ENCODE measurements at places on chromosomes 16 and 17. TPM values are rescaled to one million over a fixed set of nuclear protein-coding genes. Genes with fewer than 3 reads are reported as not detected.

- no peak for DNase-seq
- H3K36me3 ChIP-seq, result no peaks in the 10 kb centered on the region
- H3K27me3 ChIP-seq, result peaks cover 56% of the 10 kb centered on the region
- no peak overlapping the region for H3K4me3 ChIP-seq
- H3K27ac ChIP-seq, result no peak overlapping the region
- H3K4me1 ChIP-seq, result no peaks in the 10 kb centered on the region
These were observed 46.7 kb downstream of the RTN4RL1 start for GRCh38 chr17:1978396-1978949.

HEATR9 gene
- not detected for total RNA-seq

GRCh38 chr17:75983501-75984181, 4.6 kb downstream of the TEN1 start:
- H3K4me1 ChIP-seq, result peaks cover 5% of the 10 kb centered on the region

C16orf92 gene
- not detected for total RNA-seq

- no peaks in the 10 kb centered on the region for H3K27me3 ChIP-seq
- H3K4me1 ChIP-seq, result no peaks in the 10 kb centered on the region
- H3K4me3 ChIP-seq, result no peak overlapping the region
- H3K36me3 ChIP-seq, result no peaks in the 10 kb centered on the region
- no peak overlapping the region for H3K27ac ChIP-seq
These were observed 20.1 kb upstream of the CYLD start for GRCh38 chr16:50721549-50722404.

HAS3 gene
- total RNA-seq, result 0.28 TPM

GRCh38 chr16:81843243-81843582, 64.1 kb downstream of the PLCG2 start:
- no peak for DNase-seq
- H3K4me1 ChIP-seq, result no peaks in the 10 kb centered on the region
- no peak overlapping the region for H3K27ac ChIP-seq
- H3K4me3 ChIP-seq, result no peak overlapping the region
- no peaks in the 10 kb centered on the region for H3K36me3 ChIP-seq

TUBG1 gene
- 42.5 TPM for total RNA-seq

PLCG2 gene
- 0.28 TPM for total RNA-seq

DNA sequence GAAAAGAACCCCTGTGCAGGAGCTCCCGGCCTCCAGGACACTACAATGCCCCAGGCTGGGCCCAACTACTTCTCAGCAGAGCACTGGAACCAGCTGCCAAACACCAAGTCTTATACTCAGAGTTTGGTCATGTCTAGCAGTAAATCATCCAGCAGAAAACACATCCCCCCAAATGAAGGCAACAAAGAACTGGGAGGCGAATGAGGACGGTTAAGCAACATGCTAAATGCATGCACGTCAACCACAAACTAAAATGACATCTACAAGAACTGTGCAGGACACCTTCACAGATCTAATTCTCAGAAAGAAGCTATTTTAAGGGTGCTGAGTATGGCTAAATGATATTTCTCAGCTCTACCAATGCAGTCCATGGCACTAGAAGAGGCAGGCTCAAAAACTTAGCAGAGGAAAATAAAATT, 7.6 kb upstream of the IRX5 start:
- H3K27ac ChIP-seq, result no peak overlapping the region
- H3K36me3 ChIP-seq, result no peaks in the 10 kb centered on the region
- peaks cover 7% of the 10 kb centered on the region for H3K27me3 ChIP-seq
- H3K4me1 ChIP-seq, result no peaks in the 10 kb centered on the region
- no peak overlapping the region for H3K4me3 ChIP-seq

DNA sequence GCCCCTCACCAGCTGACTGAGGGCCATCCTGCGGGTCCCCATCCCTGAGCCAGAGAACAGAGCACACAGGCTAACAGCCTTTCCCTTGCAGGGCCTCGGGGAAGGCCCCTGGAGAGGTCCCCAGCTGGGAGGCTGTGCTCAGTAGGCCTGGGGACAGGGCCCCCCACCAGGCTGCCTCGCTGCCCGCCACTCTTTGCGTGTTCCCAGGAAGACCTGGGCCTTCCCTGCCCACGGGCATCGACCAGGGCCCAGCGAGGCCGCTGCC, 785 bp downstream of the HID1 start:
- H3K4me3 ChIP-seq, result 0 out of 2 replicates have a peak overlapping the region, but pooled peaks have one; percentile 12
- H3K4me1 ChIP-seq, result 0 out of 2 replicates have a peak, but pooled peaks cover 2% of the 10 kb centered on the region
- peaks cover 47% of the 10 kb centered on the region for H3K27me3 ChIP-seq

GRCh38 chr17:11140043-11140442, 101.0 kb upstream of the SHISA6 start:
- no peaks in the 10 kb centered on the region for H3K27me3 ChIP-seq
- no peak for DNase-seq
- no peaks in the 10 kb centered on the region for H3K36me3 ChIP-seq
- no peak overlapping the region for H3K27ac ChIP-seq

GRCh38 chr17:55601874-55602364, 90.7 kb upstream of the SMIM36 start:
- no peaks in the 10 kb centered on the region for H3K36me3 ChIP-seq
- H3K27me3 ChIP-seq, result peaks cover 3% of the 10 kb centered on the region
- peak; percentile 61 for DNase-seq
- H3K27ac ChIP-seq, result peak overlapping the region; percentile 47
- no peak overlapping the region for H3K4me3 ChIP-seq

GRCh38 chr17:7241783-7242716, at the start of gene GABARAP:
GABARAP (minus strand) TSS chr17:7242449; CDS start chr17:7242330, 119 bp downstream.
- H3K36me3 ChIP-seq, result peaks cover 28% of the 10 kb centered on the region
- H3K27me3 ChIP-seq, result no peaks in the 10 kb centered on the region
- peak within 1 kb of the TSS; percentile 95 for H3K27ac ChIP-seq
- H3K4me3 ChIP-seq, result peak within 1 kb of the TSS; percentile 90
- peak; percentile 90 for DNase-seq

- H3K27ac ChIP-seq, result no peak overlapping the region
- H3K4me1 ChIP-seq, result peaks cover 6% of the 10 kb centered on the region
- no peak for DNase-seq
- H3K4me3 ChIP-seq, result peak overlapping the region; percentile 65
- H3K27me3 ChIP-seq, result peaks cover 24% of the 10 kb centered on the region
These were observed 12.3 kb downstream of the CES4A start for GRCh38 chr16:67000384-67001351.

GRCh38 chr16:89531821-89532526, 23.8 kb downstream of the SPG7 start:
- peaks cover 75% of the 10 kb centered on the region for H3K36me3 ChIP-seq
- no peaks in the 10 kb centered on the region for H3K4me1 ChIP-seq
- no peak overlapping the region for H3K4me3 ChIP-seq
- H3K27ac ChIP-seq, result no peak overlapping the region
- no peaks in the 10 kb centered on the region for H3K27me3 ChIP-seq

GRCh38 chr16:21023509-21024202, 123.1 kb downstream of the LYRM1 start:
- H3K27ac ChIP-seq, result no peak overlapping the region
- no peaks in the 10 kb centered on the region for H3K27me3 ChIP-seq
- no peaks in the 10 kb centered on the region for H3K36me3 ChIP-seq

GRCh38 chr17:36151891-36152638, 24.4 kb downstream of the TBC1D3B start:
- no peak for DNase-seq
- no peaks in the 10 kb centered on the region for H3K27me3 ChIP-seq
- no peaks in the 10 kb centered on the region for H3K36me3 ChIP-seq
- H3K4me3 ChIP-seq, result no peak overlapping the region
- no peaks in the 10 kb centered on the region for H3K4me1 ChIP-seq

DNA sequence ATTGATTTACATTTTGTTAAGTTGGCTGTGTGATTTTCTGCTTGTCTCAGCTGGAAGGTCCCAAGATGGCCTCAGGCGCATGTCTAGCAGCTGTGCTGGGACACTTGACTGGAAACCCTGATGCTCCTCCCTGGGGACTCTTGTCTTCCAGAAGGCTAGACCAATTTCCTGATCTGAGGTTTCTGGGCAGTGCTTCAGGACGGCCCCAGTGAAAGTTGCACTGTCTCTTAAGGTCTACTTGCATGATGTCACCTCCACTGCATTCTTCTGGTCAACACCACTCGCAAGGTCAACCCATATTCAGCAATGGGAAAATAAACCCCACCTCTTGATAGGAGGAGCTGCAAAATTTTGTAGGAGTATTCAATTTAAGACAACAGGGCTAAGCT, 116.0 kb downstream of the SALL1 start:
- DNase-seq, result no peak
- no peaks in the 10 kb centered on the region for H3K27me3 ChIP-seq
- no peaks in the 10 kb centered on the region for H3K4me1 ChIP-seq

DNA sequence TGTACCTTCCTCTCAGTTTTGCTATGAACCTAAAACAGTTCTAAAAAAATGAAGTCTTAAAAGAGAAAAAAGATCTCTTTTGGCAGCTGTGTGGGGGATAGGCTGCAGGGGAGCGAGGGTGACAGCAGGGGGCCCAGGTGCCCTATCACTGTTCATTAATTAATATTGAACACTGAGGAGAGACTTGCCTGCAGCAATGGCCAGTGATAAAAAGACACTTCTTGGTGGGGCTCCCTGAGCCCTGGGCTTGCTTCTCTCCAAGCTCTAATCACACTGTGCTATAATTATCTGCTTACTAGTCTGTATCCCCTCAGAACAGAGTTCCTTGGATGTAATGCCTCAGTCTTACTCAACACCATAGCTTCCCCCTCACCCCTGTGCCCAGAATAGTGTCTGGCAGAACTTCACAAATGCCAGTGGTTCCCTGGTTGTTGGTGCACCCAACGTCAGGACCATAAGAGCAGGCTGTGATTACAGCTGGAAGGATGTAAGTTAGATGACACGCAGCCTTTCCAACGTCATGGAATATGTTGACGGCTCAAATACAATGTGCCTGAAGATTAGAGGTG, 52.0 kb upstream of the IRX6 start:
- no peaks in the 10 kb centered on the region for H3K27me3 ChIP-seq
- DNase-seq, result no peak
- no peak overlapping the region for H3K27ac ChIP-seq
- H3K4me3 ChIP-seq, result no peak overlapping the region
- no peaks in the 10 kb centered on the region for H3K4me1 ChIP-seq

GRCh38 chr17:28900986-28901726, 1.7 kb downstream of the DHRS13 start:
- H3K4me1 ChIP-seq, result peaks cover 8% of the 10 kb centered on the region
- no peak overlapping the region for H3K27ac ChIP-seq
- peaks cover 4% of the 10 kb centered on the region for H3K36me3 ChIP-seq
- no peak for DNase-seq

DNA sequence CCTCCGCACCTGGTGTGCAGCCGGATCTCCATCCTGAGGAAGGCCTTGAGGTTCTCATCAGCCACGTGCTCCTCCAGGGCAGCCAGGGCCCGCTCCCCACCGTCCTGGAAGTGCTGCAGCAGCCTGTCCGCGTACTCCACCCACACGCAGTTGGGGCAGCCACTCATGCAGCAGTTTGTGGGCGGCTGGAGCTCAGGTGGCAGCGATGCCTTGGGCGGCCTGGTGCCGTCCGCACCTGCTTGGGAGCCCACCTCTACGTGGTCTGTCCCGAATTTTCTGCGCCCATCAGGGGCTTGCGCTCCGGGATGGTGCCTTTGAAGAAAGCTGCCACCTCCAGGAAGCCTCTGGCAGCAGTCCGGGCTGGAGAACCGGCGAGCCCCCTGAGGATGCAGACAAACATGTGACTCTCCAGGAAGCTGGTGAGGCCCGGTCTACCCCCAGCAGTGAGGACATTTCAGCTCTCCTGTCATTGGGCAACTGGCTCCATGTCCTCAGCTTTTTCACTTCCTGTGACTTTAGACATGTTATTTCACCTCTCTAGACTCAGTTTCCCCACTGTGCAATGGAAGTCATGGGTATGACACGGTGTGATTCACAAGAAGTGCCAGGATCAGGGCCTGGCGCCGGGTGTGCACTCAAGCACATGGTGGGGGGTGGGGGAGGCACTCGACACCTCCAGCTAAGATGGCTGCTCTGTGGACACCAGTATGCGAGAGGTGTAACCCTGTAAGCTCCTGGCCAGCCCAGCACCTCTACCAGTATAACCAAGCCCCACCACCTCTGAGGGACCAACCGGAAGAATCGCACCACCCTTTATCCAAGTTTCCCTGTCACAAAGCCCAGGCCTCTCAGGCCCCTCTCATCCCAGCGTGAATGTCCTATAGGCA, 957 bp downstream of the OXLD1 start:
- H3K27ac ChIP-seq, result peak overlapping the region; percentile 79
- peak; percentile 6 for DNase-seq
- peaks cover 10% of the 10 kb centered on the region for H3K4me1 ChIP-seq
- no peaks in the 10 kb centered on the region for H3K27me3 ChIP-seq

PGP gene
- 5.8 TPM for total RNA-seq

DPEP3 gene
- not detected for total RNA-seq

- H3K27me3 ChIP-seq, result no peaks in the 10 kb centered on the region
- H3K4me3 ChIP-seq, result no peak overlapping the region
- H3K36me3 ChIP-seq, result no peaks in the 10 kb centered on the region
- DNase-seq, result peak; percentile 87
- peaks cover 4% of the 10 kb centered on the region for H3K4me1 ChIP-seq
- H3K27ac ChIP-seq, result no peak overlapping the region
These were observed 265.2 kb downstream of the XYLT1 start for GRCh38 chr16:17205279-17206211.

DNA sequence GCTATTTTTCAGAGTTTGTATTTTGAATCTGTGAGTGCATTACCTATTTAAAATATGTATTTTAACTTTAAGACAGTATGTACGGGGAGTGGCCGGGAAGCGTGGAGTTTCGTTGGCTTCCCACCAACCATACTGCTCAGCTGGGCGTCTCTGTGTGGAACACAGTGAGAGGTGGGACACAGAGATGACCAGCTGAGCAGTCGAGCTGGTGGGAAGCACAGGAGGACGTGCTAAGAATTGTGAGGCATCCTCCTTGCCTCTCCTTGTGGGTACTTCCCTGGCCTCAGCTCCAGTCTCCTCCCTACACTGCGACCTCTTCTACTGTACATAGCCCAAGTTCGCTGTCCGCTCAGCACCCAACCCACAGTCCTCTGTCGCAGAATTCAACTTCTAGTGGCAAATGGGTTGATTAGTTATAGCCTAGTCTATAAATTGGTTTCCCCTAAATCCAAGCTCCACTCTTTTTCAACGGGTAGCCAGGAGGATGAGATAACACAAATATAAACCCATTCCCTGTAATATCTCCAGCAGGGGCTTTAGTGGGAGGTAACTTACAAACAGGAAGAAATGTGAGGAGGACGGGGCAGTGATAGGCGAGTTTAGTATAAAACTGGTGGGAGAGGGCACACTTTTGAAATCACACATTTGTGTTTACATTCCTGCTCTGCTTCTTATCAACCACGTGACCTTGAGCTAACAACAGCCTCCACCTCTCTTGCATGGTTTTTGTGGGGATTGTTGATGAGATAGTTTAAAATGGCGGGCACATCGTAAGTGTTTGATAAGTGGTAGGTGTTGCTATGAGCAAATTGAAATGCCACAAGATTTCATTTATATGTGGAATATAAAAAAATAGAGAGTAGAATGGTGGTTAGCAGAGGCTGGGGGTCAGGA, 211.9 kb upstream of the HS3ST3A1 start:
- H3K27me3 ChIP-seq, result no peaks in the 10 kb centered on the region
- H3K27ac ChIP-seq, result no peak overlapping the region
- H3K4me1 ChIP-seq, result no peaks in the 10 kb centered on the region
- no peaks in the 10 kb centered on the region for H3K36me3 ChIP-seq
